ENCODE measurements at places on chromosomes 12 and 14.

- DNase-seq: no peak
Measured at GRCh38 chr14:55780156-55780946, 200.3 kb downstream of the KTN1 start.

DNA sequence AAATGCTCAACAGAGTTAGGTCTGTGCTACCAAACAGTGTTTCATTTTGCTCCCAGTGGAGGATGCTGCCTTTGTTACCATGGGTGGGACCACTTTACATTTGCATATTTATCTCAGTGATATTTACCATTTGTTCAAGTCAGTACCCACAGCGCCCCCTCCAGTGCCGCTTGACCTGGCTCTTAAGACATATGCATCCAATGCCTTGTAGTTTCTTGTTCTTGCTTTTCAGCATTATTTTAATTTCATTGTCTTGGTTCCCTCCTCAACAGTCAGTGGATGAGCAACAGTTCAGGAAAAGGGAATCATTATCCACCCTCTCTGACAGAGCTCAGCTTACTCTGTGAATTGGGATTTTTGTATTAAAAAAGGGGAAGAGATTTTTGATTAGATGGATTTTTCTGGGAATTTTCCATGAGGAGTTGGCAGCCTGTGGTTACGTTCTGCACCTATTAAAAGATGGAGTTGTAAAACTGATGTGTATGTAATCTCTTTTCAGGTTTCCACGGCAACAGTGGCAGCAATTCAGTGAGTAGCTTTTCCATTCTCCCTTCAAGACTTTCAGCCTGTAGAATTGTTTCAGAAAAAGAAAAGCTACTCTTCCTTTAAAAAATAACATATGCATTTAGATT, 240.5 kb upstream of the DAAM1 start:
- DNase-seq: no peak

- DNase-seq: no peak
Measured at GRCh38 chr14:90659156-90659555, 157.1 kb downstream of the TTC7B start.

DNA sequence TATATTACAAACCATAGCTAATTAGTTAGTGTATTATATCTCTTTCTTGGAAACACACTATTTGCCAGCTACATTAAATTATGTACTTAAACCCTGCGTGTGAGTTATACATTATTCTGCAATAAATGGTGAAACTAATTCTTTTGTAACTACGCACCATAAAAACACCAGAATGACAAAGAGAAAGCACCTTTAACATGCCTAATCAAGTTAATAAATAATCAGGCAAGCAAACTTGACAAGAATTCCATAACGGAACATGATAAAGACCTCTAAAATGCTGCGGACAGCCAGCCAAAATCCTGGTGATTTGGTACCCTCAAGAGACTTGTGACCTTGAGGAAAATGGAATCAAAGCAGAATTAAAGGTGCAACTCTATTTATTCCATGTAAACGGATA, 375.3 kb upstream of the KITLG start:
- DNase-seq: no peak
